ENCODE measurements at places on chromosomes 11 and 22. TPM values are rescaled to one million over a fixed set of nuclear protein-coding genes. Genes with fewer than 3 reads are reported as not detected.

The RNF214 gene
- 18.3 TPM for total RNA-seq

The EFCAB6 gene
- total RNA-seq = 16.6 TPM

The CYP2D6 gene
- total RNA-seq = 0.88 TPM

The USH1C gene
- 1.0 TPM for total RNA-seq

The OSBP2 gene
- 7.8 TPM for total RNA-seq

The ENTHD1 gene
- total RNA-seq = not detected

The APOL5 gene
- not detected for total RNA-seq

- H3K27me3 ChIP-seq = no peaks in the 10 kb centered on the region
- H3K4me1 ChIP-seq = peaks cover 33% of the 10 kb centered on the region
- peaks cover 31% of the 10 kb centered on the region for H3K36me3 ChIP-seq
- H3K27ac ChIP-seq = no peak overlapping the region
- H3K4me3 ChIP-seq = no peak overlapping the region
Measured at GRCh38 chr22:50447576-50448551, 27.0 kb downstream of the SBF1 start.

DNA sequence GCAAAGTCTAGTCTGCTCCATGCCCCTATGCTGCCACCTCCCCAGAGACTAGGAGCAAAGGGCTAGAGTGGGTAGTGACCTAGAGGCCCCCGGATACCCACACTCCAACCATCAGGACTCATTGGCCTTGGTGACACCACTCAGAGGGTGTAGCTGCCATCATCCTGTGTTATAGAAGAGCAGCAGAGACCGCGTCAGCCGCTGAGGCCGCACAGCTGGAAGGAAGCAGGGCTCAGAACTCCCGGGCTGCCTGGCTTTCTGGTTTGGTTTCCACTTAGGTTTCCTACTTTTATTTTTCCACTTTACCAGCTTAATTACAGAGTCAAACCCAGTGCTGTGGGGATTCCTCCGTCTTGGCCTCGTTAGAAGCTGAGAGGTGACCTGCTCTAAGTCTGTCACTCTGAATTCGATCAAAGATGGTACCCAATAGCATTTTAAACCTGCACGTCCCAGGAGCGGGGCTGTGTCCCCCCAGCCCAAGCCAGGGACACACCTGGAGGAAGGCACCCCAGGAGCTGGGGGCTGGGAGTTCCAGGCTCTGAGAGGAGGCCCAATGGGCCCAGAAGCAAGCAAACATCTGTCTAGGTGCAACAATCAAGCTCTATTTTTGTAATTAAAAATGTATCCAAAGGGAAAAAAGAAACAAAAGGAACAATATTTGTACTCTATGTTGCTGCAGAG is 2.1 kb upstream of the CDKN1C start:
- no peak overlapping the region for H3K27ac ChIP-seq
- no peak for DNase-seq
- H3K4me3 ChIP-seq = no peak overlapping the region
- H3K27me3 ChIP-seq = no peaks in the 10 kb centered on the region
- peaks cover 28% of the 10 kb centered on the region for H3K4me1 ChIP-seq
- no peaks in the 10 kb centered on the region for H3K36me3 ChIP-seq

- peaks cover 15% of the 10 kb centered on the region for H3K4me1 ChIP-seq
- H3K27me3 ChIP-seq = no peaks in the 10 kb centered on the region
- H3K27ac ChIP-seq = no peak overlapping the region
- no peaks in the 10 kb centered on the region for H3K36me3 ChIP-seq
Measured at GRCh38 chr11:116825434-116825833, 2.3 kb upstream of the APOA4 start.

DNA sequence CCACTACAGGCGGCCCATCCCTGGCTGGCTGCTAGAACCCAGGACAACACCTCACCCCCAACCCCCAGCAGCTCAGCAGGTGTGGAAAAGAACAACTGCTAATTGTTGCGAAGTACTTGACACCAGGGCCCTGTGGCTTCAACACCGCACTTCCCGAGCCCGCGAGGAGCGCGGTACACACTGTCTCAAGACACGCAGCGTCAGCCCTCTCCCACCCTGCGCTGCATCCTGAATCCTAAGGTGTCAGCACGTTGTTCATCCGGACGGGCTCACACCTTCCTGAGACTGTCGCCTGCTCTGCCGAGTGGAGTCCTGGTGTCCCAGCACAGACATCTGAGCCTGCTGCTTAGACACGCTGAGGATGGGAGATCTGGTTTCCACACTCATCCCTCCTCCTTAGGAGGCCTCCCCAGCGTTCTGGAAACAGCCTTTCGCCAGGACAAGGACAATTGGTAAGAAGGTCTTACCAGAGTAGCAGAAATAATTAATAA is 1336.2 kb downstream of the BRD1 start:
- no peak for DNase-seq
- no peak overlapping the region for H3K27ac ChIP-seq
- H3K36me3 ChIP-seq = no peaks in the 10 kb centered on the region
- no peaks in the 10 kb centered on the region for H3K4me1 ChIP-seq
- H3K27me3 ChIP-seq = peaks cover 18% of the 10 kb centered on the region
- H3K4me3 ChIP-seq = no peak overlapping the region

DNA sequence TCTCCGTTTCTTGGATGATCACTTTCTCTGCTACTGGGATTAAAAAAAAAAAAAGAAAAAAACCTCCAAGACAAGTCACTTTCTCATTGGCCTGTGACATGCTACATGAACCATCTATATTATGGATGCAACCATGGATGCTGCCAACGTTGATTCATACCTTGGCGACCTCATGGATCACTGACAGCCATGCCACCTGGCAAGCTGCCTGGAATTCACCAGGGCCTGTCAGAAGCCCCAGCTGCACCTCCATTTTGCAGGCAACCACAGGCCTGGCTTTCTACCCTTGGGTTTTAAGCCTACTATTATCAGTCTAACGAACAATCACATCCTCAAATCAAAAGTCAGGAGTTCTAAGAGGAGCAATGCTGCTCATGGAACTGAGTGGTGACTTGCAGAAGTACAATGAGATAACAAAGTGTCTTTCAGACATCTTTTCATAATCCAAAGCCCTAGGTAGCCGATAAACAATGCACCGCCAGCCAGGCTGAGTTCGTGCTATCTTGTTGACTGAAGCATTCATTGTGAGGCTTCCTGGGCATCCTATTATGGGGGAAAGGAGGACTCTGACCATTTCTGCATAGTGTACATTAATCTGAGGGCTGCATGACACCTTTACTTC is 48.0 kb upstream of the CADM1 start:
- no peak overlapping the region for H3K4me3 ChIP-seq
- H3K36me3 ChIP-seq = no peaks in the 10 kb centered on the region
- no peaks in the 10 kb centered on the region for H3K27me3 ChIP-seq
- H3K4me1 ChIP-seq = peaks cover 11% of the 10 kb centered on the region

DNA sequence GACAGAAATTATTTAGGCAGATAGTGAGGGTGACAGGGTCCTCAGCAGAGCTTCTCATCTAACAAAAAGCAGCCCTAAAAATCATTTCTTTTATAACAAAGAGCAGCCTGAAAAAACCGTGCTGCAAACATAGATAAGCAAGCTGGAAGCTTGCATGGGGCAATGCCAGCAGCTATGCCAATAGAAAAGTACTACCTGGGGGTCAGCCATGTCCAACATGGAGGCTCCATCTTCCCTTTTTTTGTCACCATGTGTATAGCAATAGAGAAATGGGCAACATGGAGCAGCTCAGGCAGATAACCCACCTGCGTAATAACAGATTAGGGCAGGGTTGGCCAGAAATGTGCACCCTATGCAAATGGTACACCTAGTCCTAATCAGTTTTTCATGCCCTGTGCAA is 57.4 kb upstream of the IGLL5 start:
- H3K4me3 ChIP-seq = no peak overlapping the region
- H3K36me3 ChIP-seq = no peaks in the 10 kb centered on the region
- DNase-seq = no peak
- H3K4me1 ChIP-seq = no peaks in the 10 kb centered on the region
- no peak overlapping the region for H3K27ac ChIP-seq

DNA sequence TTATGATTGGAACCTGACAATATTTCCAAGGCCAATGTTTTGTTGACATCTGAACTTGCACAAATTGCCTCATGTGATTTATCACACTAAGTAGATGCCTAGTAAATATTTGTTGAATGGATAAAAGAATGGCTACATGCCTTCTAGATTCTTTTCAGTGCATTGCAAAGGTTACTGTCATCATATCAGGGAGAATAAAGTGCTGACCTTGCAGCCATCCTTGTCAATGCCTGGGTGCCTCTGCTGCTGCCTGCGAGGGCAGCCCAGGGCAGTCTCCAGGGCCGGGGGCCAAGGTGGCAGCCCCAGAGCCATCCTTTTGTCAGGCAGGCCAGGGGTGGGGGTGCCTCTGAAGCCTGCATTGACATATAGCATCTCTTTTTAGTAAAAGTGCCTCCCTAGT is 325.6 kb upstream of the MTNR1B start:
- no peaks in the 10 kb centered on the region for H3K4me1 ChIP-seq
- H3K36me3 ChIP-seq = no peaks in the 10 kb centered on the region
- H3K27me3 ChIP-seq = no peaks in the 10 kb centered on the region
- no peak for DNase-seq

DNA sequence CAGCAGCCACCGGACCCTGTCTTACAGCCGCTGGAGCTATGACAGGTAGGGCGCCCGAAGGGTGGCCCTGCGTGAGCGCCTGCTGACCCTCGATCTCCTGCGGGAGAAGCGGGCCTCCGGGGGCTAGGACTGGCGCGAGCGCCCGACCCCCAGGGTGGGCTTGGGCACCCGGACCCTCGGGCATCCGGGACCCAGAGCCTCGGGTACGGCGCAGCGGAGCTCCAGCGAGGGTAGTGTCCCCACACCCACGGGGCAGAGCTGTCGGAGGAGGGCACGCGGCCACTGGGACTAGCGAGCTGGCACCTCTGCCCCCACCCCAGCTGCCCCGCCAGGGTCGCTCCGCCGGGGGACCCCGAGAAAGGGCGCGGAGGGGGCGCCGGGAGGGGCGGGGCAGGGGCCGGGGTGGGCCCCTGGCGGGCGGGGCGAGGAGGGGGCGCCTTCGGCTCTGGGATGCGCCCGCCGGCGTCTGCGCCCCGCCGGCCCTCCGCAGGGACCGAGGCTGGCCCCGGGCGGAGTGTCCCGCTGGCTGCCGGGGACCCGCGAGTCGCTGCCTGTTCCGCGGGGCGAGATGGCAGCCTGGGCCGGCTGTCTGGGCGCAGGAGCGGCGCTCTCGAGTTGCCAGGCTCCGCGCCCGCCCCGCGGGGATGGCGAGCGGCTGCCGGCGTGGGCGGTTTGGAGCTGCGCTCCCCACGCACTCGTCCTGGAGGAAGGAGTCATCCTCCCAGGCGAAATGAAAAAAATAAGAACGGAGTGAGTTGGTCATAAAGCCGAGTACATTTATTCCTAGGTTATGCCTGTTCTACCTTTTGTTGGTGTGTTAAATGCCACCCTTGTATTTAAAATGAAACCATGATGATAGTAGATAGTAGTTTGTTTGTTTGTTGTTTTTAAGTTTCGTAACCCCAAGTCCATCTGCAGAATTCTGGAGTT is 32.4 kb downstream of the EIF3F start:
- peak; percentile 44 for DNase-seq
- peak overlapping the region; percentile 68 for H3K27ac ChIP-seq
- no peaks in the 10 kb centered on the region for H3K36me3 ChIP-seq
- no peaks in the 10 kb centered on the region for H3K27me3 ChIP-seq

DNA sequence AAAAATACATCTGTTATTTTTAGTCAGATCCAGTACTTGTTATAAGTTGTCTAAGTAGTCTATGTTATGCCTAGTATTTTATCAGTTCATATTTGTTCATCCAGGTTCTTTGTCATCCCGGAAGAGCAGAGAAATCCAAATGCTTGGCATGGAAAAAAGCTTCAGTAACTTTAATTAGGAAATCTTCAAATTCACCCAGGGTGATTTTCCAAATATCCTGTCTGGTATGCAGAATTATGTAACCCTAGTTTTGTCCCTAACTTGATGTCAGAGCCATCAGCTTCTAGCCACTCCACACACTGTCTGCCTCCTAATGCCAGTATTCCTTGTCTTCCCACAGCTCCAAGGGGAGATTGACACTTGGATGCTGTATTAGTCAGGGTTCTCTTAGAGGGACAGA is 216.2 kb downstream of the ARHGAP42 start:
- no peaks in the 10 kb centered on the region for H3K4me1 ChIP-seq
- no peaks in the 10 kb centered on the region for H3K36me3 ChIP-seq
- H3K27ac ChIP-seq = no peak overlapping the region
- no peak for DNase-seq
- H3K4me3 ChIP-seq = no peak overlapping the region

GRCh38 chr22:37467391-37467955 is 18.7 kb downstream of the MFNG start:
- no peak overlapping the region for H3K4me3 ChIP-seq
- H3K4me1 ChIP-seq = no peaks in the 10 kb centered on the region
- H3K36me3 ChIP-seq = no peaks in the 10 kb centered on the region
- H3K27me3 ChIP-seq = no peaks in the 10 kb centered on the region

GRCh38 chr11:2924821-2925675 is 4.2 kb downstream of the PHLDA2 start:
- DNase-seq = no peak
- peak overlapping the region; percentile 26 for H3K27ac ChIP-seq
- no peaks in the 10 kb centered on the region for H3K36me3 ChIP-seq
- peaks cover 56% of the 10 kb centered on the region for H3K4me1 ChIP-seq

DNA sequence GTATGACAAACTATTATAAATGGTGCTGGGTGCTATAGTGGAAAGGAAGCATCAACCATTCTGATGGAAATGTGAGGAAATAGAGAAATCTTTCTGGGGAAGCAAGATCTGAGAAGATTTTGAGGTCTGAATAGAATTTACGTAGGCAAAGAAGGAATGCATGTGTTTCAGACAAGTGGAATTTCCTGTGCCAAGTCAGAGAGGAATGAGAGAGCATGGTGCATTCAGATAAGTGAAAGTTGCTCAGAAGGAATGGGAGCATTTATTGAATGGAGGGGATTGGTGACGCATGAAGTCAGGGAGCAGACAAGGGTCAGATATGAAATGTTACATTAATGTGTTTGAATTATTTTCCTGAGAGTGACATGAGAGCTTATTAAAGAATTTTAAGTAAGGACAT is 725.5 kb downstream of the METTL15 start:
- no peaks in the 10 kb centered on the region for H3K27me3 ChIP-seq
- no peaks in the 10 kb centered on the region for H3K36me3 ChIP-seq
- no peak overlapping the region for H3K27ac ChIP-seq
- no peak for DNase-seq
- H3K4me1 ChIP-seq = no peaks in the 10 kb centered on the region
- no peak overlapping the region for H3K4me3 ChIP-seq

DNA sequence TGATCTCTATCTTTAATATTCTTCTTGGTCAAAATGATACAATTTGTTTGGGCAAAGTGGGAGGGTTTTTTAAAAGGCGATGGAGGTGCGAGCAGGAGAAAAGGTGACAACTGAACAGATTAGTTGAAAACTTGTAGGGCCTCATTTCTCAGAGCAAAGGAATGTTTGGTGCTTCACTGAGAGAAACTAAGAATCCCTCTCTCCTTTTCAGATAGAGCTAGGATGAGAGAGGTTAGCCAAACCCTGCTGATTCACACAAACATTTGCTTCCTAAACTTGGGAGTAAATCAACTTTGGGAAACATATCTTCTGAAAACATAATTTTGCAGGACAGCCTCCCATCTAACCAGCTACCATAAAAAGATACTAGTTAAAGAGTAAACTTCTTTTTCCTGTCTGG is 57.0 kb downstream of the PHF21A start:
- no peak for DNase-seq
- no peak overlapping the region for H3K27ac ChIP-seq
- H3K4me1 ChIP-seq = peaks cover 11% of the 10 kb centered on the region

Data from thyroid gland (tissue), 4 donors.